HEK293T (cell line): ENCODE measurements at places on chromosomes 3 and 15.

DNA sequence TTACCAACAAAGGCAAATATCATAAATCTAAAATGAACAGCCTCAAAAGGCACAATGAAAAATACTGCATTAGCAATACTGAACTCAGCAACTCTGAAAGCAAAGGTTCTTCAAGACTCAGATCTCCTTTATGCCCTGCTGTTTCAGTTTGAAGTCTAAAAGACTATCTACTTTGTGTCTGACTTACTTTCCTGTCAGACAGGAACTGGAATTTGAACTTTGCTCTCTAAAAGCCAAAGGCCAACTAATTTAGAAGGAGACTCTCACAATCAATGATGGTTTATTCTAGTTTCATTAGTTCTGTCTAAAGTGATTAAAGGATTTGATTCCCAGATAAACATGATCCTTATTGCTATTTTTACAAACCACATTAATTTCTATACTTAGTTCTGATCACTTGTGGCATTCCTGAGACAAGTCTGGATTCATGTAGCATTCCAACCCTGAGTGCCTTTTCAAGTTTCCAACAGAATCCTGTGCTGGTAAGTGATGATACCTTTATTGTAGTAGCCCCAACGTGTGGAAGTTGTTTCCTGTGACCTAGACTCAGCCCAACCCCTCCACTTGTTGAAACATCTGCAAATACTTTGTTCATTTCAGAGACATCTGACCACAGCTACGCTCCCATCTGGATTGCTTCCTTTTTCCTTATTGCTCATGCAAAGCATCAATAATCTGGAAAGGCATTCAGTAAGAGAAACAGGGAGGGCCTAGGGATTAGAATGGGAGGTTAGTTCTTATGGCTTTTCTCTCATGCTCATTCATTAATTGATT is 14.9 kb upstream of the LEKR1 start:
- DNase-seq = no peak

- no peak for DNase-seq
Observed at GRCh38 chr3:195153653-195154052, 117.3 kb downstream of the XXYLT1 start.

DNA sequence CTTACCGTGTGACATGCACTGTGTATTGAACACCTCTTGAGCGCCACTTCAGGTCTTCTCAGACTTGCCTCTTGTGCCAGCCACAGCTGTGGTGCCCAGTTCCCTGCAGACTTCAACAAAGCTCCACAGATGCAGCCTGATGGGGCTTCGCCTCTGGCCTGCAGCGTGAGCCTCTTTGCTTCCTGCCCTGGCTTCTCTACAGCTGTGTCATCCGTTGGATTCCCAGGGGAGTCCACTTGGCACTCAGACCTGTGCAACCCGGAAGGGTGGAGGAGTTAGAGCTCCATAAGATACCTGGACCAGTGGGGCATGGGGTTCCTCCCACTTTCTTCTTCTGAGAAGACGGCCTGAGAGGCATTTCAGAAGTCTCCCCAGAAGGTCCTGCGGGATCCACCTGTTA is 57.7 kb upstream of the BNIP2 start:
- DNase-seq = no peak

DNA sequence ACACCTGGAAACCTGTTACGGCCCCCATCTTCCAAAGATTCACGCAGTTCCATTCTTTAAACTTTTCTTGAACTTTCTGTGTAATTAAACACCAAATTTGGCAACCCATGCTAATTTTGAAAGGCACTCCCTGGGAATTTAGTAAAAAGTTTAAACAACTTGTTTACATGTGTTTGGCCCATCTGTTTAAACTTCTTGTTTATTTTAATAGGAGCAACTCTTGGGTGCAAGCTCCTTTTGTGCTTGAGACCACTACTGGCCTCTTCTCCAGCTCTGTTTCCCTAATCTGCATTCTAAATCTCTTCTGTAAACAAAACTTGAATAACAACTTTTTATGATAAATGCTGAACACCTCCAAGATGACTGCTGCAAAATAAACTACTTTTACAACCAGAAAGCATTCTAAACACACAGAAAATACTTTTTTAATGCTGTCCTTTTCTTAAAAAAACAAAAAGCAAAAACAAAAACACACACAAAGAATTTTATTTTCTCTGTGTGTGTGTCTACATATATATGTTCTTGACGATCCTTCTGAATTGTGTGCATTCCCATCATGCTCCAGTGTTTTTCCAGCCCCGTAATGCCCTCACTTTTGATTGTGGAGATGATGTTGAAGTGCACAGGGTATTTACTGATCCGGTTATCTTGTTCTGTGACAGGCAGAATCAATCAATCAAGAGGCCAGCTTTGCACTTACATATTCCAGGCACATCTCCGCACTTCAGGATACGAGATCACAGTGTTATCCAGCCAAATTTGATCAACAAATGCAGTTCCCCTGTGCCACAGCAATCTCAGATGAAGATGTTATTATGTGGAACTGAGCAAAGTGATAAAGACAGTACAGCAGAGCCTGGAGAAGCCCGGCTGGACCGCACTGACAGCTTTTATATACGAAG is 416.9 kb downstream of the FOXP1 start:
- no peak for DNase-seq

DNA sequence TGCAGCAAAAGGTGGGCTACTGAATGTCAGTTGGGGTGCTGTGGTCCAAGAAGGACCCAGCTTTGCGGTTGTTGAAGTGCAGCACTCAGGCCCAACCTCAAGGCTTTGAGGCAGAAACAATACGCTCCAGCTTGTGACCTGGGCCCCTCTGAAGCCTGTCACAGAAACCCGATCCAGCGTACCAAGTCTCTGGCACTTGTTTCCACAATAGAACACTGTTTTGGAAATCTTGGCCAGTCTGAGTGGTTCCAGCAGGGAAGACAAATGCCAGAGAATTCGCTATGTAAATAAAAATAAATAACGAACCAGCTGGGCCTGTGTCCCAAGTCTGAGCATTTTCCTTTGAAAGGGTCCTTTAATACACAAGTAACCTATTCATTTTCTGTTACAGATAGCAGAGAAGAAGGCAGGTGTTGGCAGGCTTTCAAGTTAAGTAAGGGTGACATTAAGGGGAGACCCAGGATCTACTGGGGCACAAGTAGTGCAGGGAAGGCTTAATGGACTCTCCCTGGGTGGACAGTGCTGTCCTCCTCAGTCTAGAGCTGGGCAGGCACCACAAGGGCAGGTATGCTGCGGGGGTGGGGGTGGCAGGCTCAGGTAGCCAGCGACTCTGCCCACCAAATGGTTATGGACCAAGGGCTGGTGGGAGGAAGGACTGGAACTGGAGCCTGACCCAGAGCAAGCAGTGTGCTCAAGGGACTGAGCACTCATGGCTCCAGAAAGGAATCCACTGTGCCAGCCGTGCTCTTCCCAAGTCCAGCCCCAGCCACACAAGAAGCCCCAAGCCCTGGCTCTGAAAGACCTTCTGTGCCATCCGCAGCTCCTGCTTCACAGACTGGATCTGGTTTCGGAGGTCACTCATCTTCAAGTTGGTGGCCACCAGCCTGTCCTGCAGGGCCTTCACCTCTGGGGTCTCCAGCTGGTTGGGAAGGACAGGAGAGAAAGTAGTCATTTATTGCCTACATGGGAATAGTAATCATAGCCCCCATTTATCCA is 26.3 kb downstream of the CCDC13 start:
- DNase-seq = no peak

GRCh38 chr3:127475391-127475790 is 115.1 kb downstream of the TPRA1 start:
- DNase-seq = no peak

GRCh38 chr3:148066802-148067201 is 630.9 kb upstream of the AGTR1 start:
- DNase-seq = no peak

DNA sequence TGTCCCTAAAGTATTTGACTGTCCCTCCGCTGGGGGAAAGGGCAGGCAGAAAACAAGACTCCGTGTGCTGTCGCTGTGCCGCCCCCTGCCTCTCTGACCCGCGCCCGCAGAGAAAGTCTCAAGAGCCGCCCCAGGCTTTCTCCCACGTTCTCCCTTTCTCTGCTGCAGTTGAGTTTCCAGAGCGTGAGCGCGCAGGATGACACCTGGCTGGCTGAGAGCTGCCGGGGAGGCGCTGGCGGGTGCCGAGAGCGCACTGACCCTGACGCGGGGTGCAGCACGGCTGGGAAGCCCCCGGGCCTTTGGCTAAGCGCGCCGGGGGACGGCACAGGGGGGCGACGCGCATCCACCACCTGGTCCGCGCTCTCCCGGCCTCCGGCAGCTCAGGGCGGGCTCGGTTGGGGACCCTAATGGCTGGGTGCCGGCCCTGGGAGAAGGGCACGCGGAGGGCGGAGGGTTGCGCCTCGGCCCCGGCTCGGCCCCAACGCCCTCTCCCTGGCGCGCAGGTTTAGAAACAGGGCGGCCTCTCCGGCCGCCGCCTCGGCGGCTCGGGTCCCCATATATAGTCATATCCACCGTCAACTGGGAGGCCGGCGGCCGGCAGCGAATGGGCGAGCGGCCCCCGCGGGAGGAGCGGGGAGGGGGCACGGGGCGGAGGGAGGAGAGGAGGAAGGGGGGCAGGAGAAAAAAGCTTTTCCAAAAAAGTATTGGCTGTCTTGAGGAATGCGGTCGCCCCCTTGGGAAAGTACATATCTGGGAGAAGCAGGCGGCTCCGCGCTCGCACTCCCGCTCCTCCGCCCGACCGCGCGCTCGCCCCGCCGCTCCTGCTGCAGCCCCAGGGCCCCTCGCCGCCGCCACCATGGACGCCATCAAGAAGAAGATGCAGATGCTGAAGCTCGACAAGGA is at the start of gene TPM1:
TSS of gene TPM1 (plus strand) at position 774 of the 903 bp plus-strand sequence. CDS start at position 857, 83 bp downstream.
- DNase-seq = peak; percentile 53

- no peak for DNase-seq
Observed at GRCh38 chr3:79002465-79003372, 765.1 kb downstream of the ROBO1 start.

DNA sequence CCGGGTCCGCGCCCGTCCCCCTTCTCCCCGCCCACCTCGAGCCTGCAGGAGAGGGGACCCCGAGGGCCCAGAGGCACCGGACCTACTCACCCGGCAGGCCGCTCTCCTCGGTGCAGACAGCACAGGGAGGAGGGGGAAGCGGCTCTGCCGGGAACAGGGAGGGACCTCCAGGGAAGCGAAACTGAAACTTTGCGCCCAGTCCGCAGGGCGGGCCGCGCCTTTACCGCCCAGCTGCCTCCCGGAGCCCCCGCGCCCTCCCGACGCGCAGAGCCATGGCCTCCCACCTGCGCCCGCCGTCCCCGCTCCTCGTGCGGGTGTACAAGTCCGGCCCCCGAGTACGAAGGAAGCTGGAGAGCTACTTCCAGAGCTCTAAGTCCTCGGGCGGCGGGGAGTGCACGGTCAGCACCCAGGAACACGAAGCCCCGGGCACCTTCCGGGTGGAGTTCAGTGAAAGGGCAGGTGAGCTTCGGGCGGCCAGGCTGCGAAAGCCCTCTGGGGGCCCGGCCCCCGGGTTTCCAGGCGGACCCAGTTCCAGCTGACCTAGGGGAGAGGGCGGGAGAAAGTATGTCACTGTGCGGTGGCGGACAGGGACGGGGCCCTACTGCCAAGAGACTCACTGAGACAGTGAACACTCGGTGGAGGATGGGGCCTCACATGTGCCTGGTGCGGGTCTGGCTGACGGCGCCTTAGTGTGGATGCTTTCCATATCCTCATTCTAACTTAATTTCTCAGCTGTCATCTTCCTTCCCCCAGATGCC is at the start of the genes DTX3L and PARP9:
TSS of gene DTX3L (plus strand) at position 184 of the 758 bp plus-strand sequence. CDS start at position 273, 89 bp downstream.
TSS of gene PARP9 (minus strand) at position 146 of the 758 bp plus-strand sequence. CDS start 4,680 bp downstream, outside the sequence.
- peak; percentile 60 for DNase-seq

GRCh38 chr3:186298876-186299275 is 63.2 kb downstream of the DGKG start:
- no peak for DNase-seq

- no peak for DNase-seq
Observed at GRCh38 chr3:123084738-123085237, 18.0 kb downstream of the PDIA5 start.

DNA sequence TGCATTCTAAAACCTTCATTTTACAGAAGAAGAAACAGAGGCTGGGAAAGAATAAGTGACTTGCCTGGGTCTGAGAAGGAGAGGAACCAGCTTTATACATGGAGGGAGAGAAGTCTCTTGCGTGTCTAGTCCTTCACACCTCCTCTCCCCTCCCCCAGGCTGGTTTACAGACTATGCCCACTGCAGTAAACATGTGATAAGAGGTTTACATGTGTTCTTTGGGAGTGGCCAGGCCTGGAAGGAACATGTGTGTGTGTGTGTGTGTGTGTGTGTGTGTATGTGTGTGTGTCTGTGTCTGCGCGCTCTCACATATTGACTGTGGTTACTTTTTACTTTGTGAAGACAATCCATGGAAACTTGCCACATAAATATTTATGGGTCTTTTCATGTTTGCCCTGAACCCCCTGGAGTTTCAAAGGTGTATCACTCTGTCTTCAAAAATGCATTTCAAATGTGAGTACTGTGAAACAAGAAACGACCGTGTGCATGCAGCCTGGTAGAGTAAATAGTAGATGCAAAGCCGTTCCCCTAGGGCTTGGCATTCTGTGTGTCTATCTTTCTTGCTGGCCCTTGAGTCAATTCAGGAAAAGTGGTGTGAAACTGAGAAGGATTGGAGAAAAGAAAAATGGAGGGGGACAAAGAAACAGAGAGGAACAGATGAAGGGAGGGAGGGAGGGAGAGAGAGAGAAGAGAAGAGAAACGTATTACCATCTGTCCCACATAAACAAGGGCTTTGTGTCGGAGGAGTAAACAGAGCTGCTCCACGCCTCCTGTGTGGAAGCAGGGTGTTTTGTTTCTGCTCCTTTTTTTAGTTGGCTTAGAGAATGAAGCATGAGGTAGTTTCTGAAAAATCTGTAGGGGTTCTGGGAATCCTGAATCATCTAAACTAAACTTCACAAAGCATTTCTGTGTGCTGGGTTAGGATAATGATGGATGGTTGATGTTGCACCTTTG is 51.7 kb downstream of the CLDN11 start:
- no peak for DNase-seq

DNA sequence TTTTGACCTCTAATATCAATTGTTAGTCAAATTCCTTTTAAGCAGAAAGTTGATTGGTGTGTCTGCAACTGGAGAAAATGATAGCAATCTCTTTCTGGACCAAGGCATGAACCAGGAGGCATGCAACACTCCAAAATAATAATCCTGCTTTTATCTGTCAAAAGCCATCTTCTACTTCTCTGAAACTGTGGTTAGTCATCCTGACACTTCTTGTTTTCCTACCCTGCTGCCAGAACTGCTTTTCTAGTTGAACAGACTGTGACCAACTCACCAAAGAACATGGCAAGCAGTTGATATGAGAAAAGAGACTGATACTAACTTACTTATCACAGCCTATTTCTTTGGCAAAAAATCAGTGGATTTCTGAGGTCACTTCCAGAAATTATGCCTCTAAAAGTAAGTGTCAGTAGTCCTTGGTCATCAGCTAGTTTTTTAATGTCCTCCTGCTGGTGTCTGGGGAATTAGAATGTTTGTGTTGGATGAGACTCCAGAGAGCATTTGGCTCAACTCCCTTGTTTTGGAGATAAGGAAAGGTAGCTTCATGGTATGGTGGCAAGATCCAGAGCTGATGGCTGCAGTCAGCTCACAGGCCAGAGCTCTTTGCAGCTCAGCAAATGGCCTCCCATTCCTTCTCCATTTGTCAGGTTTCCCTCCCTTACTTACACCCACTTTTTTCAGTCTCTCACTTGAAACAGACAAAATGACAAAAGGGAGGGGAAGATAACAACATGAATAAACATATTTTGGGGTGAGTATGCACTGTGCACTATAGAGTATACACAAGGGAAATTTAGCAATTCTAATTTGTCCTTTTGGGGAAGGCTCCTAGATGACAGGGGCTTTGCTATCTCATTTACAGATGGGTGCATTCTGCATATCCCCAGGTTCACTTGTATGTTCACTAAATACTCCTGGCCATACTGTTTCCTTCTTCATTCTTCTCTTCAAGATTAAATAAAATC is 7.0 kb downstream of the CRYGS start:
- DNase-seq = no peak
